ENCODE measurements at places on chromosomes 2 and 18.

- no peak for DNase-seq
These were observed 62.5 kb upstream of the RAB27B start for GRCh38 chr18:54765636-54766375.

DNA sequence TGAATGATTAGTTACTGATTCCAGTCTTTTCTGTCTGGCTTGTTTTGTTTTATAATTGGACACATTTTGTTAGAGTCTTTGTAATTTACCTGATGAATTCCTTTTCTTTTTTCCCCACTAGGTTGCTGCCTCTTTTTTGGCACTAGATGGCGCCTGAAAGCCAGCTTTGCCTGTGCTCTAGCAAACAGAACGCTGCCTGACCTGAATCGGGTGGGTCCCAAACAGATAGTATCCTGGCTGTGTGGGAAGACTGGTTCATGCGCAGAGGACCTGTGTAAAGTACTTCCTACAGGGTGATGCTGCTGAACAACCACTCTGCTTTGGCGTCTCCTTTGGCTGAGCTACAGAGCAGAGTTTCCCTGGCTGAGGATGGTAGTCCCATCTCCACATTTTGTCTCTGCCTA, 288.2 kb downstream of the IKZF2 start:
- no peak for DNase-seq

- no peak for DNase-seq
These were observed 220.6 kb upstream of the LRRTM1 start for GRCh38 chr2:80525152-80525551.

- DNase-seq: no peak
These were observed 98.4 kb downstream of the RTTN start for GRCh38 chr18:70107091-70107490.

- DNase-seq: no peak
These were observed 4.5 kb downstream of the GATA6 start for GRCh38 chr18:22173928-22174301.

GRCh38 chr18:11108947-11109346, 40.4 kb downstream of the PIEZO2 start:
- no peak for DNase-seq

GRCh38 chr2:233919938-233920337, 2.8 kb downstream of the TRPM8 start:
- DNase-seq: no peak

DNA sequence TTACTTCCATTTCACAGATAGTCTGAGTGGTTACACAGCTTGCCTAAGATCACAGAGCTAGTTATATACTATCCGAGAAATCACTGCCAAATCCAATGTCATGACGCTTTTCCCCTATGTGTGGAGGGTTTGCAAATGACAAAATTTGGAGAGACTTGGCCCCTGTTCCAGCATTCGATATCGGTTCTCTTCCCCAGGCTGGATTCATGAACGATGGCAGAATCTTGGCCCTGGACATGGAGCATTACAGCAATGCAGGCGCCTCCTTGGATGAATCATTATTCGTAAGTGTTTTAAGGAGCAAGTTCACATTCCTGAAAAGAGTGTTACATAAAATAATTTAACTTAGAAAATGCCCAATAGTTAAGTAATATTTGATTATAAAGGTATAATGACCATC, 55.1 kb downstream of the AOX1 start:
- DNase-seq: no peak

DNA sequence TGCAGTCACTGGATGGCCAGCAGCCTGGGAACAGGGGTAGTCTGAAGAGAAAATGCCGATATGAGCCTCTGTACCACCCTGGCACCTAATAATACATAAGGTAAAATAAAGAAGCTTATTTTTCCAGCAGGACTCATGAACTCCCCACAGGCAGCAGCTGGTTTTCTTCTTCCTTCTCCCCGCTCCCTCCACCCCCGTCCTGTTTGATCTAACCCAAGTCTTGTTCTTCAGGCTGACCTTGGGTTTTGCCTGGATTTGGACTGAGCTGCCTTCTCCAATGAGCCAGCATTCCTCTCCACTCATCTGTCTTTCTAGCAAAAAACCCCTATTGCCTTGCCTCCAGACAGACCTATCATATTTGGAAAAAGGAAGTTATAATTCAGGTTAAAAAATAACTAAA, 111.8 kb downstream of the CELF4 start:
- no peak for DNase-seq

DNA sequence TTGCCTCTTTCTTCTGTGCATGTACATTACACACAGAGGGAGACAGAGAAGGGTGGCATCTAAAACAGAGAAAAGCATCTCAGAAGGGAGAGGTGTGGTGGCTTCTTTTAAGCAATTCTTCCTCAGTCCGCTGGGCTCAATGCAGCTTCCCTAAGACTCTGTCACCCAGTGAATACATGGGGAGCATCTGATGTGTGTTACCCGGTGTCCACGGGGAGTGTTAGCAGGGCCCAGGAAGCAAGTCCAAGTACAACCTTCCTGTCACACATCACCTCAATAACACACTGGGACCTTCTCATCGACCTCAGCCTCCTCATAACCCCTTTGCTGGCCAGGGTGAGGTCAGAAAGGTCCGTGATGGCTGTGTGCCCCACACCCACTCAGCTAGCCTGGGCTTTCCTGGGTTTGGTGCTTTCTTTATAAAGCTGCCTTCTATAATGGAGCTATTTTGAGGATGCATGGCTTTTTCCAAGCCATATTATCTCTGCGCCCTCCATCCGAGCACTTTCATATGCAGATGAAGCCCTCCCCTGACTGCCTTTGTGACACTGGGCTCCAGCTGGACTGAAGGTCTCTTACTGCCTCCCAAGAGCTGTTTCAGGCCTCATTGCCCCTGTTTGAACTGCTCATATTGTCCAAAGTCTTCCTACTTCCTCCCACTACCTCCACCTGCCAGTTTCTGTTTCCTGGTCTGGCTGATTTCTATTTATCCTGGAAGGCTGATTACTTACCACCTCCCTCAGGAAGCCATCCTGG, 21.4 kb downstream of the TNFRSF11A start:
- DNase-seq: no peak

GRCh38 chr2:44181648-44182047, 13.0 kb downstream of the PPM1B start:
- DNase-seq: no peak

- DNase-seq: no peak
These were observed 56.4 kb upstream of the PCBP1 start for GRCh38 chr2:70030724-70031420.

Data from stimulated activated CD4-positive, alpha-beta T cell treated with anti-CD3 and anti-CD28 coated beads, TNF-alpha, amount 100 ng/mL, for 1 hour (primary cell).